ENCODE measurements at places on chromosomes 3 and 15.

DNA sequence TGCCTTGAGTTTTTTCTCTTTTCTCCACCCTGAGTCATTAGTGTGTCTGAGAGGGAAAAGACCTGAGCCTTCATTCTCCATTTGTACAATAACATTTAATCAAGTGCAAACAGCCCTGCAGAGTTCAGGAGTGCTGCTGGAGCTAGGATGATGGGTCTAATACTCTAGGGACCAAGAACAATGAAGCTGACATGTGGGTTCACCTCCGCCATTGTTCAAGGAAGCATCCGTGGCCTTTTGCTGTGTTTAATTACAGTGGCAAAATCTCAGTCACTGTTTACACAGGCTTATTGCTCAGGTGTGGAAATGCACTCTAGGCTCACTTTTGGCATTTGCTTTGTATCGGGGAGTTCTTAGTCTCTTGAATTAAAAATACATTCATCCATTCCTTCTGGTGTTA is 259.6 kb downstream of the LRTM1 start:
- DNase-seq, result no peak

GRCh38 chr15:90184786-90185704 is 16.1 kb upstream of the SEMA4B start:
- peak; percentile 91 for DNase-seq

GRCh38 chr3:9020426-9020825 is 57.2 kb upstream of the RAD18 start:
- no peak for DNase-seq

DNA sequence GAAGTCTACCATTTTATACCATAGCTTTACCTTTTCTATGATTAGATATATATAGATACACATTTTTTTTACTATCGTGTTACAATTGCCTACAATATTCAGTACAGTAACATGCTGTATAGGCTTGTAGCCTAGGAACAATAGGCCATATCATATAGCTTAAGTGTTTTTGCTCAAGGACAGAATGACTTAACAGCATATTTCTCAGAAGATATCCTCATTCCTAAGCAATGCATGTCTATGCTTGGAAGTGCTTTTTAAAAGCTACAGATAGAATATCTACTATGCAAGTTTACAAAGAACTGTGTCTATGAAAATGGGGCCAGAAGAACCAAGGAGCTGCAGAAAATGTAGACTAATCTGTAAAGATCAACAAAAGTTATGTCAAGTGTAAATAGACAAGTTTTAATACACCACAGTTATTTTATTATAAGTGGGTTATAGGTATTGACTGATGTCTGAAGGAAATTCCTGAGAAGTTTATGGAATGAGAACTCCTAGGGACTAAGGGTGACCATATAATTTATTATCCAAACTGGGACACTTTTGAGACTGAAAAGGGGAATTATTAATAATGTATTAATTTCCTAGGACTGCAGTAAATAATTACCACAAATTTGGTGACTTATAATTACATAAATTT is 138.7 kb upstream of the TGFBR2 start:
- DNase-seq, result no peak

GRCh38 chr3:93973131-93974126 is at the start of gene PROS1:
PROS1 (minus strand) TSS chr3:93973896; CDS start chr3:93973749, 147 bp downstream.
- peak; percentile 88 for DNase-seq

- DNase-seq, result no peak
Measured at GRCh38 chr3:149215515-149215914, 6.1 kb downstream of the CP start.

DNA sequence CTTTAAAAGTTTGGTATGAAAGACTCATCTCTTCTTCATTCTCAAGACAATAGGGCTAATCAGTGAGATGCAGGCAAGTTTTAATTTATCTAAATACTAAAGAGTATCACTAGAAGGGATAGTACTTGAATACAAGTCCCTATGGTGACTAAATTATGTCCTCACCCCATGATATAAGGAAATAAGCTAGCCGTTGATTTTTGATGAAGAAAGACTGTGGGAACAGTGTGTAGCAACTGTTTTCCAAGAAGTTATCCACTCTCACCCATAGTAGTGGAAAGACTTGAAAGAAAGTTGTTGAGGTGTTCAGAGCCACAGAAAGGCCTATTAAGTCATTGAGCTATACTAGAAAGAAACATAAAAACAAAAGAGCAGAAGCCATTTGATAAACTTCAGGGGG is 36.7 kb downstream of the PIK3CA start:
- no peak for DNase-seq

GRCh38 chr3:45473841-45474240 is 85.5 kb downstream of the LARS2 start:
- DNase-seq, result no peak

- no peak for DNase-seq
Measured at GRCh38 chr3:156344215-156344614, 210.7 kb downstream of the SSR3 start.

DNA sequence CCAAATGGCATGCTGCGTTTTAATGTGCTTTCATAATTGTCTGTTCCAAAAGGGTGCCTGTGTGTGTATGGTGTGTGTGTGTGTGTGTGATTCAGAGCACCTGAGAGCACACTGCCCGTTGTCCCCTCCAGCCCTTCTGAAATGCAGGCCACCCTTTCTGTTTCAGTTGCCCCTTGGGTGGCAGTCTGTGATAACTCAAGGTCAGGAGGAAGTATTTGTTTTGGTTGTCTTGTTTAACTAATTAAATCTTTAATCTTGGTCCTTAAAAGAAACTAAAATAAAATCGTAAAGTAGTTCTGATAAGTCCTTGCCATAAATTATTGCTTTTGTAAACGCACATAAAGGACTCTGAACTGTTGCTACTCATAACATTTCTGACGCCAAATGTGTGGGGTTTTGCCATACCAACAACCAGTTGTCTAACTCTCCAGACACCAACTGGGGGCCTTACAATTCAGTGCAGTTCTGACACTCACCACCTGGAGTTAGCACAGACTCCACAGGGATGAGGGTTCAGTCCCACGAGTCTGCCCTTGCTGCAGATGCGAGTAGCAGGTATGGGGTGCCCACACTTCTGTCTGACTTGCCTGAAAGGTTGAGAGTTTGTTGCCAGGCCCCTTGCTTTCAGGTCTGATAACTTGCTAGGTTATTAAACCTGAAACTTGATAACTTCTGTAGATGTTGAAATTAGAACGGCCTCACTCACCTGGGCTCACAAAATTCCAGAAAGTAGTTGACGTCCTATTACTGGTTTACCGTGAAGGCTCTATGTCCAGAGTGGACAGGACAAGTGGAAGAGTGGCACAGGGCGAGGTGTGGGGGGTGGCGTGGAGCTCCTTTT is 157.3 kb downstream of the IGF1R start:
- DNase-seq, result peak; percentile 40

DNA sequence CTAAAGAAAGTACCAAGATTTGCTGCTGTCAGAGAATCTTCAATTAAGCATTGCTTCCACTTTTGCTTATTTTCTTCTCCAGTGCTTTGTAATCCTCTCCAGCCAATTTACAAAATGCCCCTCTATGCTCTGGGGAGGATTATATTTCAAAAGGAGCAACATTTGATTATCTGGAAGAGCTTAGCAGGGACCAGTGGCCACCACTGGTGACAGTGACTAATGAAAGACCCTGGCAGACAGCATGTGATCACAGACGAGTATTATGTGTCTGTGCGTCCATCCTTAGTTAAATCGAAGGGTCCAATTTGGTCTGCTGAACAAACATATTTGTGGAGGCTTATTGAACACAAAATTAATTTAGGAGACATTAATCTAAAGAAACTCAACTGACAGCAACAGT is 152.6 kb downstream of the ZNF621 start:
- DNase-seq, result no peak

DNA sequence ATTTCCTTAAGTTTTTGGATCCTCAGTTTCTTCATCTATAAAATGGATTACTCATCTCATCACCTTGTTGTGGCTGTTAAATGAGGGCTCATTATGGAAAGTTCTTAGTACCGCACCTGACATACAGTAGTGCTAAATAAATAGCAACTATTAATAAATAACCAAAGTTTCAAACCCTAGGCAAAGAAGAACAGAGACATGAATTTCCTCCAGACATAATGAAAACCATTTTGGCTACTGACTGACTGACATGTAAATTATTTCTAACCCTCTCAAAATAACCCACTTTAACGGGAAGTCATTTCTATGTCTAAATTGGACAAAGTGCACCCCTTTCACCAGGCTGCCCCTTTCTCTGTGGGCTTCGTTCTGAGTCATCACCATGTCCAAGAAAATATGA is 17.4 kb upstream of the KLHL6 start:
- DNase-seq, result no peak

GRCh38 chr3:115272036-115272824 is 125.1 kb upstream of the ZBTB20 start:
- DNase-seq, result no peak

GRCh38 chr15:89105147-89105546 is 16.9 kb downstream of the ABHD2 start:
- DNase-seq, result no peak

DNA sequence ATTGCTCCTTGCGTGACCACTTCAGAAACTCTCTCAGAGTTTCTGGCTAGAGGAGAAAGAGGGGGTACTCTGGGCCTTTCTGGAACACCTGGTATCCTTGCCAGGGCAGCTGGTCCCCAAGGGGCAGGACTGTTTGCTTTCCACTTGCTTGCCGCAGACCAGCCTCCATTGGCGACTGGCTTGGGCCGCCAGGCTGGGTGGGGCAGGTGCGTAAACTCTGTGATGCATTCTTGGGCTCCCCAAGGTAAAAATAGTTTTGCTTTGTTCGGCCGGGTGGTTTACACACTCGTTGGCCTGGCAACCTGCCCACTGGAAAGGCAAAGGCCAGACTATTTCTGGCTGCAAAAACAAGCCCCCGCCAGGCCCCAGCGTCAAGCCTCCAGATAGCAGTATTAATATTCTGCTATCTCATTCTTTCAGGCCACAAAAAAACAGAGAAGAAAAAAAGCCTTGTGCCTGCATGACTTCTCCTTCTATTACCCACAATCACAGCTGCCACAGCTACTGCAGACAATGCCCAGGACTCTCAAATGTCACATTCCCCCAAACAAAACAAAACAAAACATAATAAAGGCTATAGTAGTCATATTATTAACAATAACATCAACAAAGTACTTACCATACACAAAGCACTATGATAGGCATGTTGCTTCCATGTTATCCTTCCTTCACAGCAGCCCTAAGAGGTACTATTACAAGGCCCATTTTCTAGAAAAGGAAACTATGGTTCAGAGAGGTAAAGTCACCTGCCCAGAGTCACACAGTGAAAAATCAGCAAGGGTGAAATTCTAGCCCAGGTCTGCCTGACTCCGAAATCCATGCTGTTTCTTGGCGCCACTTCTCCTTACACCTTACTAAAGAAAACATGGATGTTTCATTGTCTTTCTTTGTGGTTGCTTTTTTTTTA is 14.0 kb upstream of the SSUH2 start:
- DNase-seq, result peak; percentile 46

Measured in HuH-7 (cell line).